SJCRH30 (cell line): ENCODE measurements at places on chromosomes 4 and X.

DNA sequence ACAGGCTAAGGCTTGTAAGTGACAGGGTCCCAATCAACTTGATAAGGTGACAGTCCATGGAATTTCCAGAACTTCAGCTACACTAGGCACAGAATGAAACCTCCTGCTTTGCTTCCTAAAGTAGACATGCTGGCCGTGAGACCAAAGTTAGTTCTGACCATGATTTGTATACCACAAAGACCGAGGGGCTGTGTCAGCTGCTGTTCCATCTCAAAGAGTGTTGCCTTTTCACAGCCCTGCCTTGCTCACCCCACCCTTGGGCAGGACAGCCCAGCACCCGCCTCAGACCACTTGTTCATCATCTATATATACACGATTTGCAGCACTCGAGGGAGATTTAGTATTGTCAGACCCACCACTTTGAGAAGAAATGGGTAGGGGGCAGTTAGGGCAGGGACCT is 5.3 kb downstream of the IDS start:
- no peak for DNase-seq

DNA sequence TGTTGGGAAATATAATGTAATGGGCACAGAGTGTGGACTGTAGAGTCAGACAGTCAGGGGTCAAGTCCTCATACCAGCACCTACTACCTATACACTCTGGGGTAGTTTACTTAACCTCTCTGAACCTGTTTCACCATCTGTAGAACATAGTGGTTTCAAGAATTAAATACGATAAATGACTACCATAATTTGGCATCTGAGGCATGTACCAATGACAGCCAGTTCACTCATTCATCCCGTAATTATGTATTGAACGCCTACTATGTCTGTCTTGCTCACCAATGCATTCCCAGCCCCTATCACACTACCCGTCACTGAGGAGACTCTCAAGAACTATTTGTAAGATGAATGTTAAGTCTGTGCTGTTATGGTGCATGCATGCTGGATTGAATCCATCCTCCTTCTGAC is 2.0 kb upstream of the FGB start:
- no peak for DNase-seq

DNA sequence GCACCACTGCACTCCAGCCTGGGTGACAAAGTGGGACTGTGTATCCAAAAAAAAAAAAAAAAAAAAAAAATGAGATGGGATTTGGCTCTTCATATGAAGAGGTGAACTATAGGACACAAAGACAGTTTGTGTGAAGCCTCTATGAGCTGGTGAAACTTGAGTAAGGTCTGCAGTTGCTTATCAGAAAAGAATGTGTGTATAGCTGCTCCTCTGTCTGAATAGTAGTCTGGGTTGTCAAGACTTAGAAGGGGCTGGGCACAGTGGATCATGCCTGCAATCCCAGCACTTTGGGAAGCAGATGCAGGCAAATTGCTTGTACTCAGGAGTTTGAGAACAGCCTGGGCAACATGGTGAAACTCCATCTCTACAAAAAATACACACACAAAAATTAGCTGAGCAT is 82.8 kb downstream of the ARSF start:
- no peak for DNase-seq

DNA sequence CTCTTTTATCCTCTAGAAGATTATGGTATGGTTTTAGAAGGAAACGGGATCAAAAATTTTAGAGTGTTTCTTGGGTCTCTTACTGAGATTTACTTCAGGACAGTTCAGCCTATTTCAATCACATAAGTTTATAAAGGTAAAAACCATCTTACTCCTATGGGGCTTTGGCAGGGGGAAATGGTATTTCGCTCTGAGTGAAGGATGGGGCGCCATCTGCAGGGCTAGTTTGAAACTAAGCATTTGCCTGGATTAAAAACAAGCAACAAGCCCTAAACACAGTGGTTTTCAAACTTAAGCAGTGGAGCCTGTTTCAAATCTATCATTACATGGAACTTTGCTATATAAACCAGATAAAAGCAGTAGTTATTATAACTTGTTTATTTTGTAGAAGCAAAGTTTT is 361.5 kb upstream of the FMR1 start:
- DNase-seq: peak; percentile 3

DNA sequence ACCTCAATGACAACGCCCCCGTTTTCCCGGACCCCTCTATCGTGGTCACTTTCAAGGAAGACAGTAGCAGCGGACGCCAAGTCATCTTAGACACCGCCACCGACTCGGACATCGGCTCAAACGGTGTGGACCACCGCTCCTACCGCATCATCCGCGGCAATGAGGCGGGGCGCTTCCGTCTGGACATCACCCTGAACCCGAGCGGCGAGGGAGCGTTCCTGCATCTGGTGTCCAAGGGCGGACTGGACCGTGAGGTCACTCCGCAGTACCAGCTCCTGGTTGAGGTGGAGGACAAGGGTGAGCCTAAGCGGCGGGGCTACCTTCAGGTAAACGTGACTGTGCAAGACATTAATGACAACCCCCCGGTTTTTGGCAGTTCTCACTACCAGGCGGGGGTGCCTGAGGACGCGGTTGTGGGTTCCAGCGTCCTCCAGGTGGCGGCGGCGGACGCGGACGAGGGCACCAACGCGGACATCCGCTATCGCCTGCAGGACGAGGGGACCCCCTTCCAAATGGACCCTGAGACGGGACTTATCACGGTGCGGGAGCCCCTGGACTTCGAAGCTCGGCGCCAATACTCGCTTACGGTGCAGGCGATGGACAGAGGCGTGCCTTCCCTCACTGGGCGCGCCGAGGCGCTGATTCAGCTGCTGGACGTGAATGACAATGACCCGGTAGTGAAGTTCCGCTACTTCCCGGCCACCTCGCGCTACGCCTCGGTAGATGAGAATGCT is 2.2 kb downstream of the FAT4 start:
- DNase-seq: no peak

GRCh38 chr4:152154433-152154832 is 381.5 kb downstream of the FBXW7 start:
- DNase-seq: no peak

- no peak for DNase-seq
Observed at GRCh38 chr4:26496207-26496783, 6.0 kb upstream of the CCKAR start.

DNA sequence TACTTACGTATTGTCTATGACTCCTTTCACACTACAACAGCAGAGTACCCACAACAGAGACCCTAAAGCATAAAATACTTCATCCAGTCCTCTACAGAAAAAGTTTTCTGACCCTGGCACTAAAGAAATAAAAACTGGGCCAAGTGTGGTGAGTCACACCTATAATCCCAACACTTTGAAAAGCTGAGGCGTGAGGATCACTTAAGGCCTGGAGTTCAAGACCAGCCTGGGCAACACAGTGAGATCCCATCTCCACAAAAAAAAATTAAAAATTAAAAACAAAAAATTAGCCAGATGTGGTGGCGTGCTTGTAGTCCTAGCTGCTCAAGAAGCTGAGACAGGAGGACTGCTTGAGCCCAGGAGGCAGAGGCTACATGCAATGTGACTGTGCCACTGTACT is 66.9 kb downstream of the WDFY3 start:
- DNase-seq: no peak

DNA sequence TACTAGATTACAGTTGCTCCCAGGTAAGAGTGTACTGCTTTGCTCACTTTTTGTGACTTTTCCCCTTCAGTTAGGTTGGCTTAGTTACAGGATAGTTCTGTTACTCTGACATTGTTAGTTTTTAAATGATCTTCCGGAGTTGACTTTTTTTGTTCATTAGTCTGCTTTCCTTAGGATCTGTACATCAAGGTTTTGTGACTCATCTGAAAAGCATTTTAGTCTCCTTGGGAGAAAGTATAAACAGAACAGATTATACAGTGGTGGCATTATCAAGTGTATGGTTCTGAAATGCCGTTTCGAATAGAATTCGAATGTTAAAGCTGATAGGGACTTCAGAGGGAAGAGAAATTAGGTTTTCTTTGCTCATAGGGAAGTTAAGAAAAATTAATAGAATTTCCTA is 63.3 kb downstream of the USP9X start:
- DNase-seq: no peak

DNA sequence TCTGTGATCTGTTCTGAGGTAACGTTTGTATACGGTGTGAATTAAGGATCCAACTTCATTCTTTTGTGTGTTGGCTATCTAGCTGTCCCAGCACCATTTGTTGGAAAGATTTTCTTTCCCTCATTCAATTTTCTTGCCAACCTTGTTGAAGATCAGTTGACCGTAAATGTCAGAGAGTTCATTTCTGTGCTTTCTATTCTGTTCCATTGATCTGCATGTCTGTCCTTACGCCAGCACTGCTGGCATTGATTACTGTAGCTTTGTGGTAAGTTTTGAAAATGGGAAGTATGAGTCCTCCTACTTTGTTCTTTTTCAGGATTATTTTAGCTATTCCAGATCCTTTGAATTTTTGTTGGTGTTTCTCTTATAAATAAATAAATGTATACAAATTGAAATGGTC is 60.8 kb downstream of the MTMR1 start:
- no peak for DNase-seq

DNA sequence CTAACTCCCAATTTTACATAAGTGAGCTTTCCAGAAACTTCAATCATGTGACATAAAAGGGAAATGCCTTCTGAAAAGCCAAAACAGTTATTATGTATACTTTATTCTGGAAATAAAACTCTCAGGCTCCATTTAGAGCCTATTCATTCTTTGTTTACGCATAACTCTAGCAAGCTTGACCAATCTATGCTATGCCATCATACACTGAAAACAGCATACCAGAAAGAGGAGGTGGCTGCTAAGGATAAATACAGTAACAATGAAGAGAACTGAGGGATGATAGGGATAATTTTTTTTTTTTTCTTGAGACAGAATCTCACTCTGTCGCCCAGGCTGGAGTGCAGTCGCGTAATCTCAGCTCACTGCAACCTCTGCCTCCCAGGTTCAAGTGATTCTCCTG is 24.4 kb downstream of the CDKL2 start:
- DNase-seq: no peak

- DNase-seq: no peak
Observed at GRCh38 chr4:68896749-68897148, 54.9 kb downstream of the UGT2A3 start.

DNA sequence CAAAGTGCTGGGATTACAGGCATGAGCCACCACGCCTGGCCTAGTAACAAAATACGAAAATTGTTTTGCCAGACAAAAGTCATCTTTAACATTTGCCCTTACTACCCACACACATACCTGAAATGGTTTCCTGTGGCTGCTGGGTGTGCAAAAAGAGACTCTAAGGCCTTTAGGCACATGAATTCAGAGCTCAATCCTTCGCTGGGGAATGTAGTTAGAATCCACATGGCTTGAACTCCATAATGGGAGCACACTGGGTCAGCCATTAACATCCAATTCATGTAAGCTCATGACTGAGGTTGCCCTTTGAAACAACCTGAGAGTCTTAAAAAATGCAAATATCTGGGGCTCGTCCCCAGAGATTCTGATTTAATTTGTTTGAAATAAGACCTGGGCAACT is 87.8 kb downstream of the HPGD start:
- no peak for DNase-seq

DNA sequence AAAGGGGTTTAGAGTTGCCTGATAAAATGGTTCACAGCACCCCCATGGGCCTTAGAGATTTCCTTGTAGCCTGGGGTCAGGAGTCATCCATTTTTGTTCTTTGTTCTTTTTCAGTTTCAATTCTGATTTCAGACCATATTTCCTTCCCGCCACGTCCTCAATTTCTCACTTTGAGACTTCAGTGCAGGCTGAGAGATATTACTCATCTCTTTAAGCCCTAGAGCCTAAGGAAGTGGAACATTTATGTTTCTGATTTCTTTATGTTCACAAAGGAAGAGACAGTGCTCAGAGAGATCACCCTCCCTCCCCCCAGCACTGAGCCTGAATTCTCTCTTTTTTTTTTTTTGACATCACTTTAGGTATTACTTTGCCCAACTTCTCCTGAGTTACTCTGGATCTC is 56.3 kb downstream of the MSN start:
- no peak for DNase-seq

GRCh38 chr4:141416677-141417363 is 196.1 kb downstream of the ZNF330 start:
- DNase-seq: no peak

DNA sequence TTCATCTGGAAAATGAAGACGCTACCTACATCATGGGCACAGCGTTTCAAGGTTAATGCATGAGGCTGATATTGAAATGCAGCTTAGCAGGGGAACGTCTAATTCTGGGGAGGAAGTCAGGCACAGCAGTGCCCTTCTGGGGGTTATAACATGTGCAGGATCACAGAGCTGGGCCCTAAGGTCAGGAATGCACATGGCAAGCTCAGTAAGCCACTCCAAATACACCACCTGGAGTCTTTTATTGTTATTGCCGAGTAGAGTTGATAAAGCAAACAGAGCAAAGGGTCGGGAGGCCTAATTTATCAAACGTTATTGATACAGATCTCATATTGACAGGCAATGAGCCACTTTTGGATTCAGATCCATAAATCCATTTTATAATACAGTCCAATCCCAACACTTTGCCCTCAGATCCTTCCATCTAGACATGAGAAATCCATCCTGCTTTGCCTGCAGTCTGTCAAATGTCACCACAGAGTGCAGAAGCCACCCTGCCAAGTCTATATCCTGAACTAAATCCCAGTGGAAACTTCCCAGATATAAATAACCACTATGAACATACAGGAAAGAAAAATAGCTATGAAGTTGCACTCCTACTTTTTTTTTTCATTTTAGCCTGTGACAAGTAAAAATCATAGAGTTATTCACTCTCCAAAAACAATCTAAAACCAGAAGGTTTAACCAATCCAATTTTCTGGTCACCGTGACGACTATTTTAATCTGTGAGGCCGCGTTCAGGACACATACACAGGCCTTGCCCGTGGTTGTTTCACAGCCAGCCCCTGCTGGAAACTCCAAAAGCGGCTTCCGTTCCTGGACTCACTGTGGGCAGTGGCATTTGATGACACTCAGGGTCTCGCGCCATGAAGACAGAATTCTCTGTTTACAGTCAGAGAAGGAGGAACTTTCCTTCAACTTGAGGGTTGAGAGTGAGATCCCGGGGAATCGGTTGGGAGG is 335.4 kb downstream of the DHX15 start:
- no peak for DNase-seq

GRCh38 chrX:126985981-126986380 is 166.5 kb downstream of the PRR32 start:
- DNase-seq: no peak

DNA sequence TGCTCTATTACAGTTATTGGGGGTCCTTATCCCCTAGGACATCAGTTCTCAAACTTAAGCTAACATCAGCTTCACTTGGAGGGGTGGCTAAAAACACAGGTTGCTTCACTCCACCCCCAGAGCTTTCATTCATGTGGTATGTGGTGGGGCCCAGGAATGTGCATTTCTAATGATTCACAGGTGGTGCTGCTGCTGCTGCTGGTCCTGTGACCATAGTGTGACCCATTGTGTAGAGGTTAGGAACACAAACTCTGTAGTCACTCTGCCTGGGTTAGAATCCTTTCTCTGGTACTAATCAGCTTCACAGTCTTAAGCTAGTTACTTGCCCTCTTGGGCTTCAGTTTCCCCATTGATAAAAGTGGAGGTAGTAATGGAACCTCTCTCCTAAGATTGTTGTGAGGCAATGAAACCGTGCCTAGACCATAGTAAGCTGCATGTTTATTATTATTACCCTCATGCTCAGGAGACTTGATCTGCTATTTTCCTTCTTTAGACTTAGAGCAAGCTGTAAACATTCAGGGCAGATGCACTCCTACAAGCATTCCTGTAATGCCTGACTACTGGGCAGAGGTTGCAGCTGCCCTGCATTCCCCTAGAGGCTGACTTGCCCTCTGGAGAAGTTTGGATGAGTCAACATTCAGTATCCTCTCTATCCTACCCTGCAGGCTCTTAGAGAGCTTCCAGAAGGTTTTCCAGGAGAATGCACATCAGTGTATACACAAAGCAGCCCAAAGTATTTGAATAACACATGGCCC is 94.1 kb upstream of the ACSL4 start:
- DNase-seq: peak; percentile 30

- DNase-seq: no peak
Observed at GRCh38 chr4:15006416-15007024, 4.2 kb downstream of the CPEB2 start.
